ENCODE measurements at places on chromosomes 12 and 14. TPM values are rescaled to one million over a fixed set of nuclear protein-coding genes. Genes with fewer than 3 reads are reported as not detected.

Gene HCAR2
- total RNA-seq = under 0.01 TPM

Gene POLE2
- total RNA-seq = 11.6 TPM

Gene CEP170B
- total RNA-seq = 31.3 TPM

Gene CCDC175
- not detected for total RNA-seq

Gene MEG3
- total RNA-seq = 14.3 TPM

Gene ABCC9
- total RNA-seq = 1.7 TPM

Gene MDP1
- total RNA-seq = 10.2 TPM

Measured in renal cortical epithelial cell (primary cell).